ENCODE measurements at places on chromosomes 7 and 10.

DNA sequence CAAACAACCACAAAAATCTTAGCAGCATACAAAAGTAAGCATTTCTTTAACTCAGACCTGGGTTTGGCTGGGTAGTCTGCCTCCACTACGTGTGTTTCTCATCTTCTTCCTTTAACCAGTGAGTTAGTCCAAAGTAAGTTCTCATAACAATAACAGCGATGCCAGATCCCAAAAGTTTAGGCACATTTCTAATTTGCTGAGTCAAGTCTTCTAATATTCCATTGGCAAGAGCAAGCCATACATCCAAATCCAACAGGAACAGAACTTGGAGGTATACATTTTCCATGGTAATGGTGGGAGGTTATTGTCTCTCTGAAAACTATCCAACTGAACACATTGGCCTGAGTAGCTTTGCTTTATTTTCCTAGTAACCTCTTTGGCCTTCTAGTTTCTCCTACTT lies 115.7 kb upstream of the CNTNAP2 start:
- no peak for DNase-seq

DNA sequence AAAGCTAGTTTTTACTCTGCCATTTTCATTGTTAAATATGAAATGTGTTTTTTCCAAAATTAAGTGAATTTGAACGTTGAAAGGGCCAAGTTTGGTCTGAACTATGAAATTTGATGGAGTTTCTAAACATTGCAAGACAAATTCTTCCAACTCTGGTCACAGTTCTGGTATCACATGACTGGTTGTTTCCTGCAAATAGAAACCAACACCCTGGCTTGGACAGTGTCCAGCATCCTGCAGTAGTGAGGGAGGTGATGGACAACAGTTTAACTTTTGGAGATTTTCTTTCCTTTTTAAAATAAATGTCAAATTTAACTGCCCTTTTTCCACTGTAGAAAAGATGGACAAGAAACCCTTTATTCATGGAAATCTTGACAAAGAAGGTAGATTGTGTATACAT lies 54.8 kb upstream of the AGBL3 start:
- DNase-seq, result no peak

DNA sequence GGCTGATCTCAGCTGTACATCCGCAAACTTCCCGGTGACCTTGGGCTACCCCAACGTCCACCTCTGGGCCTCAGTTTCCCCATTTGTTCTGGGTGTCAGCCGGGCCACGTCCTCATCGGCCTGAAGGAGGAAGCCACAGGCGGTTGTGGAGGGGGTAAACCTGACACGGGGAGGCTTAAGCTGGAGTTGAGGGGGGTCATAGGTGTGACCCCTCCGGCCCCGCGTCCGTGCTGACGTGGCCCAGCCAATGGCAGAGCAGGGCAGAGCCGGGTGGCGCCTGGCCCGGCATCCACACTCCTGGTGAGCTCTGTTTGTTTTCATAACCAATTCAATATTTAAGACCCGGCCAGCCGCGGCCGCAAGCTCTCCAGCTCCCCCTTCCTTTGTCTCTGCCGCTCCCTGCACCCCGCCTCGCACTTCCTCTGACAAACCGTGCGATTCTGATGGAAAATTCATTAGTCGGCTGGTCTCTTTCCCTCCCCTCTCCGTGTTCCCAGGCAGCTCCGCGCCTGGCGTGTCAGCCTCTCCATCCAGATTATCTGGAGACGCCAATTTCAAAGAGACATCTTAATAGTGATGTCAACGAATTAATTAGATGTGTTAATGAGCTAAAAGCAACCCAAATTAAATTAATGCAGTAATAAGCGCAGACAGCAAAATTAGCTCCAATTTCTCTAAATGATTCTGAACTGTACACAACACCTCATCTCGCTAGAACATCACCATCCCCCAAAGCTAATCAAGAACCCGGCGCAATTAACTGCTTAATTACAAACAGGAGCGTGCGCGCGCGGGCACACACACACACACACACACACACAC lies 55.4 kb downstream of the MICALL2 start:
- DNase-seq, result no peak

- DNase-seq, result no peak
These were observed 12.4 kb upstream of the ZMIZ1 start for GRCh38 chr10:79056361-79056735.

GRCh38 chr7:118182593-118183427 lies 1.2 kb upstream of the LSM8 start:
- no peak for DNase-seq

DNA sequence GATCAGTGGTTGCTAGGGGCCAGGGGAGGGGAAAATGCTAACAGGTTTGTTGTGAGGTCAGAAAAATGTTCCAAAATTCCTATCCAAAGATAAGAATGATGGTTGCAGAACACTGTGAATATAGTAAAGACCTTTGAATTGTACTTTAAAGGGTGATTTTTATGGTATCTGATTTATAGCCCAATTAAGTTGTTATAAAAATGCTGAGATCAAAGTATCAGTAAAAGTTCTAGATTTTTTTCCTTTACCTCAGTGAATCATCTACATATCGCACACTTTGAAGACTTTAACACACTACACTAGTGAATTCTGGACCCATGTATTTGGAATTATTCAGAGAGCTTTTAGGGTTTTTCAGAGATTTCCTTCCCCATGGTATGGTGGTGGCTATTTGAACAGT lies 275.4 kb downstream of the WDR37 start:
- DNase-seq, result no peak

DNA sequence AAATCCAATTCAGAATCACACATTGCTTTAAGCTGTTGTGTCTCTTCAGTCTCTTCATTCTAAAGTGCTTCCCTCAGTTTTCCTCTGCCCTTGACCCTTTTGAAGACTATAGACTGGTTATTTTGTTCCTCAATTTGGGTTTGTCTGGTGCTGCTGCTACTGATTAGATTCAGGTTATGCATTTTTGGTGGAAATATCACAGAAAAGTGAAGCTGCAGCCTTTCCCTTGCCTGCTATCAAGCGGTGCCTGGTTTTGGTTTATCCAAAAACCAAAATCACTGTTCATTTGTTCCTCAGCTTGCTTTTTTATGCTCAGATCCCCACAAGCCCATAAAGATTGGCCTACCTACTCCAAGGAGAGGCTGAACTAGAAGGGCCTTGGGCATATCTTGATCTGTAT lies 55.2 kb downstream of the ELMO1 start:
- DNase-seq, result no peak

DNA sequence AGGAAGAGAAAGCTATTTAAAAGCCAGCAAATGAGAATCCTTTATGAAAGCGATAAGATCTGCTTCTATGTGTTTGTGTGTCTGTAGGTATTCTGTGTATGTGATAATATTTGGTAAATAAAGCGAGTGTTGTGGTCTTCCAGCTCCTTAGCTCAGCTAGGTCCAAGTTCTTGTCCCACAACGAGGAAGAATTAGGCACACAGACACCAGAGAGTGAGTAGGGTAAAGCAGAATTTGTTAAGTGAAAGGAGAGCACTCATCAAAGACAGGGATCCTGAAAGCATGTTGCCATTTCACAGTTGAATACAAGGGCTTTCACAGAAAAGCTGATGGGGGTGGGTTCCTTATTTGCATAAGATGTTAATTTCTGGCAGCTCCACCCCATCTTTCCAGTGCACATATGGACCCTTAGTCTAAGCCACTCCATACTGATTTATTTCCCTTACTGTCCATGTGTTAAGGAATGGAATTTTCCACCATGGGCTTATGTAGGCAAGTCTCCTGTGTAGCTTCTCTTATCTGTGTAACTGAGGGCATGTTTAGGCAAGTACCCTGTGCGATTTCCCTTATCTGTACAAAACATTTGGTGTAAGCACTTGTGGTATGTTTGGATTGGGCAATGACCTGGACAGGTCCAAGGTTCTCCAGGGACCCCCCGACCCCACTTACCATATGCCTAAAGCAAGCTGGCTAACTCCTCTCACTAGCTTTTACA lies 165.9 kb upstream of the VIPR2 start:
- DNase-seq, result no peak

DNA sequence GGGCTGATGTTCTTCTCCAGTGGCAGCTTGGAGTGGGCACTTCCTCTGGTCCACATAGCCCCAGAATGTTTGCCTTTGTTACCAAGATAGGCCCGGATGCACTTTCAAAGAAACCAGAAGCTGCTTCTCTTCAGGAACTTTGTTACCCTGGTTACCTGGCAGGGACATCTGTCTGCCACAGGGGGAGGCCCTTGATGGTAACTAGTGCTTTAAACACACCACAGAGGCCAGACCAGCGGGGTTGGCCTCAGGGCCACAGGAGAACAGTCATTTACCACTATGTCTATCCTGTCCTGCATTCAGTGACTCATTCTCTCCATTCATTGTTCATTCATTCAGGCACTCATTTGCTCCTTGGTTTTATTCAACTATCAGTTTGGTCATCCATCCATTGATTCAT lies 11.9 kb upstream of the PLEKHA1 start:
- no peak for DNase-seq

- DNase-seq, result no peak
These were observed 125.8 kb downstream of the DOCK4 start for GRCh38 chr7:112080441-112080840.

DNA sequence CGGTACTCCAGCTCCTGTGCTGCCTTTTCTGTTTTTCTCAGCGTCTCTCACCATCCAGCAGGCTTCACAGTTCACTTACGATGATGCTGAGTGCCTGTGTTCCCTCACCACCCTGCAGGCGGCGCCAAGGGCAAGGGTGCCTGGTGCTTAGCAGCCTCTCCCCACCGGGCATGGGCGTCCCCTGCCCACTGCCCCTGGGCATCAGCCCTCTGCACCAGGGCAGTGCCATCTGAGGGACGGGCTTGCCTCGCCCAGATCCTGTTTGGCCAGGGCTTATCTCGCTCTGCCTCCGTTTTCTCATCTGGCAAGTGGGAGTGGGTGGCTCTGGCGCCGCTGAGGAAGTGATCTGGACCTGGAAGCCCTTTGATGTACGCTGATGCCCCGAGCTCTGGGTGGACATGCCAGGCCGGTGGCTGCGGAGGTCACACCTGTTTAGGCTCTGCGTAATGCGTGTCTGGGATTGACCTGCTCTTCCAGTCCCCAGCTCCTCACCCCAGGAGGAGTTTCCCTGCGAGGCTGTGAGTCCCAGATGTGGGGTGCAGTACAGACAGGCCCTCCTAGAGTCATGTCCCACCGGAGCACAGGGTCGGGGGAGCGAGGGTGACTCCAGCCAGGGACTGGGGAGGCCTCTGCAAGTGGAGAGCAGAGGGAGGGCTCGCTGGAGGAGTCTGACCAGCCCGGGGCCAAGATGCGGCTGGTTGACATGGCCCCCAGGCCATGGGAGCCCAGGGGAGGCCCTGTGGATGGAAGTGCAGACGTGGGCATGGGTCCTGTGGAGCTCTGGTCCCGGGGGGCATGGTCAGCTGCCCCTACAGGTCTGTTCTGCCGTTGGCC lies 11.8 kb downstream of the TTYH3 start:
- no peak for DNase-seq

DNA sequence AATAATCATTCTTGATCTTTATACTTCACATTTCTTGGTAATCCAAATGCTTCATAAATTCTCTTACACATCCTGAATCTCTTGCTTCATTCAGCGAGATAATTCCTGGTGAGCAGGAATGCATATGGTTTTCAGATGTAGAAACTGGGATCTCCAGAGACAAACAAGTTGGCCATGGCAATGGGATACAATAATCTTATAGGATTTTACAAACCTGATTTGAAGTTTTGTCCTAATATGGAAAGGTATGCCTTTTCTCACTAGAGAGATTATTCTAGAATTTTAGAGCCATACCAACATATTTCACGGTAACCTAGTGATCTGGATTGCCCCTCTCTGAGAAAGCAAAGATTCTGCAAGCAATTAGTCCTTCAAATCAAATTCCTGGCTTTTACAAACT lies 13.1 kb upstream of the TRDMT1 start:
- DNase-seq, result no peak

DNA sequence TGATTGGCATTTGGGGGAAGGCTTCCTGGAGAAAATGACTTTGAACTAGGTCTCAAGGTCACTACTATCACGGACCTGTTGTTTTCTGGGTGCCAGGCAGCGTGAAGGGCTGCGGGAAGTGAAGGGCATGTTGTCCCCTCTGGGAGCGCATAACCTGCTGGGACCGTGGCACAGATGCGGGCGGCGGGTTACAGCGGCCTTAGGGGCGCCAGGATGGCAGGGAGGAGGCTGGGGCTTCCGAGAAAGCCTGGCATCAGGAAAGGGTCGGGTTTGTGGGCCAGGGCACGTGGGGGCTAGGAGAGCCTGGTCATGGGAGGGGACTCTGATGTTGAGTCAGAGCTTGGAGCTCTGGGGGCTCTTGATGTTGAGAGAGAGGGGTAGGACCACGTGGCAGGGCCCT lies 6.1 kb downstream of the SLC4A2 start:
- DNase-seq, result no peak

DNA sequence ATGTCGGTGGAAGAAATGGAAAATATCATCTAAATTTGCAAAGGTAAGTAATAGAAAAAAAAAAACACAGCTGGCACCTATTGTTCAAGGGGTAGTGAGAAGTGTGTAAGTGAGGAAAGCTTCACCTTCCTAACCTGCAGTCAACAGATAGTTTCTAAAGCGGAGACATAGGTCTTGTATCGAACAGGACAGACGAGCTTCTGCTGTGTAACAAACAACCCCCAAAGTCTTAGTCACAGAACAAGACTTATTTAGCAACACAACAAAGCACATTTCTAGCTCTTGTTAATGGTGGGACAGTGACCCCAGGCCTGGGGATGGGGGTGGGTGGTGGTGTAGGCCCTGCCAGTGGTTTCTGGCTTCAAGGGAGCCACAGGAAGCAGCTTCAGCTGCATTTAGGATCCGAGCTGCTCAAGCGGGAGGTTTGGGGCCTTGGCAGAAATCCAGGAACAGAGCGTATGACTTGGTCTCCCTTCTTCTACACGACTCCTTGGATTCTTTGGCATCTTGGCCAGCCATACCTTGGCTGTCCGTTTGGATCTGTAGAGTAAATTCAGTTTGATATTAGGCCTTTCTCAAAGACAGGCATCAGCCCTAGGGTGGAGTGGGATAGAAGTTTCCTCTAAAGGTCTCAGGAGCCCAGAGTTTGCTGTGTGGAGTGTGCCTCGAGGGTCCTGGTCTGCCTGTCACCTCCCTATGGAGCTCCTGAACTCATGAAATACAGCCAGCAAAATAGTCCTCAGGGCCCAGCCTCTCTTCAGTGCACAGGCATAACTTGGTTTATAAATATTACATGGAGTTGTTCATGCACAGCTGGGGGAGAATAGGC lies 56.9 kb upstream of the SHH start:
- no peak for DNase-seq

DNA sequence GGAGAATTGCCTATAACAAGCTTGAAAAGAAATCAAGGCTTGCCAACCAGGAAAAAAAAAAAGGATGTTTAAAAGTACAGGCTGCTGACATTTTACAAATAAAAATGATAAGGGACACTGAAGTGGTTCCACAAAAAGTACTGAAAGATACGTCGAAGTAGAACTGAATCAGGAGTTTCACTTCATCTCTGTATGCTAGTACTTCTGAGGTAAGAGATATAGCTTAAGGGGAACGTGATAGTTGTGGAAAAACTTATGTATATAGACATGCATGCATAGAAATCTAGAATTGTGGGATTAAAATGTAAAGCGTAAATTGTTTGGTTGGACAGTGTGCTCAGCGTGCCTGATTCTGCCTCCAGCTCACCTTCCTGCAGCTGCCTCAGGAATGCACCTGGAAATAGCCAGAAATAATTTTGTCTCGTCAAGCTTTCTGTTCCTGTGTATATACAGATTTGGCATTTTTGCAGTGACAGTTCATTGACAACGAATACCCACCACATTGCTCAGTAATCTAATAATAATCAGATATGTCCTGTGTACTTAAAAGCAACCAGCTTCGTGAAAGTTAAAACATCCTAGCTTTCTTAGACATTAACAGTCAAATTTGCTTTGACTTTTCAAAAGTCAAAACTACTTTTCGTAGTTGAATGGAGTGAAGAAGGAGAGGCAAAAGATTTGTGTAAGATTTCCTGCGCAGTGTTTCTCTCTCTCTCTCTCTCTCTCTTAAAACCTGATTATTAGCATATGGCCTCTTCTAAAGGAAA lies 1.4 kb downstream of the SOSTDC1 start:
- no peak for DNase-seq

All from stimulated activated CD4-positive, alpha-beta T cell treated with anti-CD3 and anti-CD28 coated beads, TNF-alpha, amount 100 ng/mL, for 48 hours (primary cell).